ENCODE measurements at places on chromosomes 2 and 18.

DNA sequence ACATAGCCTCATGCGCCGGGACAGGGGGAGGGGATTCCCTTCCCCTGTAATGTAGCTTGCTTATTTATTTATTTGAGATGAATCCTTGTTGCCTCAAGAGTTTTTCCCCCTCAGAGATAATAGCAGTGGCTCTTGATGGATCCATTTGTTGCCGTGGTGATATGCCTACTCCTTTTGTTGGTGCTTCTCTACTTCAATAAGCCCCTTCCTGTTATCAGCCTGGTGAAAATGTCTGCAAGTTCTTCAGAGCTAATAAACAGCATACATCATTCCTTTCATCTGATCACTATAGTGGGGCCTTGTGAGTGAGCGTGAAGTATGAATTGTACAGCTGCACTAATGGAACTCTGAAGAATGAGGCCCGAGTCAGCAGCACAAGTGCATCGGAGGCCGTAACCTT is 19.4 kb downstream of the FZD5 start:
- DNase-seq: no peak

DNA sequence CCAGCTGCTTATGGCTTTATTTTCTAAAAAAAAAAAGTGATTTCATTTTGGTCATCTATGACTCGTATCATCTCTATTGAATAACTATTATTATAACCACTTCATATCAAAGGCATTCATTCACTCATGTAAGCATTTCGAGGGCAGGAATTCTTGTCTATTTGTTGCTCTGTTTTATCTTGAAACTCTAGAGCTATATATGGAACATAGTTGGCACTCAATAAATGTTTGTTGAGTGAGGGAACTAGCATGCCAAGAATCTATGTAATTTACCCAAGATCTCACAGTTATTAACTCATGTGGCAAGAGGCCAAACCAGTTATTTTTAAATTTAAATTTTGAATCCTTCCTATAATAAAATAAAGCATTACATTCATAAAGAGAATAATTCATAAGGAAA is 470.1 kb downstream of the TMX3 start:
- no peak for DNase-seq

- DNase-seq: no peak
Observed at GRCh38 chr2:122206101-122206500, 450.6 kb downstream of the TSN start.

GRCh38 chr2:1973636-1974035 is 229.3 kb upstream of the PXDN start:
- no peak for DNase-seq

GRCh38 chr2:66408905-66409304 is 26.0 kb upstream of the MEIS1 start:
- no peak for DNase-seq

DNA sequence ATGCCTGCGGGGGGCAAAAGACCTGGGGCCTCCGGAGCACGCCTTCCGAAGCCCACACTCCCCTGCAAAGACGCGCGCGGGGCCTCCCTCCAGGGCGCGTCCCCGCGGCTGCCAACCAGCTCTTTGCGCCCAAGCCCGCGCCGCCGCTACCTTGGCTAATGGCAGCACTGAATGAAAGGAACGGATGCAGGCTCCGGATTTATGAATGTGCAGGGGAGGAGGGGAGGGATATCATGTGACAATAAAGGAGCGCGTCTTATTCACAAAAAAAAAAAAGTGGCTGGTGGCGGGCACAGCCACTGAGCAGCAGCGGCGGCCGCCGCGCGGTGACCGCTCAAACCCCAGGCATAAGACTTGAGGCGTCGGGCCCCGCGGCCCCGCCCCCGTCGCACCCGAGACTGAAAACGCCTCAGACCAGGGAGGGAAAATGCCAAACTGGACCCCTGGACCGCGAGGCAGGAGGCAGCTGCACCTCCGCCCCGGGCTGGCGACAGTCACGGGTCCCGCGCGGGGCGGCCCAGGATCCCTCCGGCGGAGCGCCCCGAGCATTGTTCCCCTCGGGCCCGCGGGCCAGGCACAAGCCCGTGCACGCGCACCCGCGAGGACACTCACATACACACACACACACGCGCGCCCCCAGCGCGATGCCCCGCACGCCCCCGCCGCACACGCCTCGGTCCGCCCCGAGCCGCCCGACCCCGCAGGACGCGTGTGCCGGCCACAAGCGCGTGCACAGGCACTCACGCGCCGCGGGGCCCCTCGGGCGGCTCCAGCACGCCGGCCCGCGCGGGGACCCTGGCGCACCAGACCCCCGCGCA is 1.6 kb downstream of the SPRED2 start:
- peak; percentile 76 for DNase-seq

DNA sequence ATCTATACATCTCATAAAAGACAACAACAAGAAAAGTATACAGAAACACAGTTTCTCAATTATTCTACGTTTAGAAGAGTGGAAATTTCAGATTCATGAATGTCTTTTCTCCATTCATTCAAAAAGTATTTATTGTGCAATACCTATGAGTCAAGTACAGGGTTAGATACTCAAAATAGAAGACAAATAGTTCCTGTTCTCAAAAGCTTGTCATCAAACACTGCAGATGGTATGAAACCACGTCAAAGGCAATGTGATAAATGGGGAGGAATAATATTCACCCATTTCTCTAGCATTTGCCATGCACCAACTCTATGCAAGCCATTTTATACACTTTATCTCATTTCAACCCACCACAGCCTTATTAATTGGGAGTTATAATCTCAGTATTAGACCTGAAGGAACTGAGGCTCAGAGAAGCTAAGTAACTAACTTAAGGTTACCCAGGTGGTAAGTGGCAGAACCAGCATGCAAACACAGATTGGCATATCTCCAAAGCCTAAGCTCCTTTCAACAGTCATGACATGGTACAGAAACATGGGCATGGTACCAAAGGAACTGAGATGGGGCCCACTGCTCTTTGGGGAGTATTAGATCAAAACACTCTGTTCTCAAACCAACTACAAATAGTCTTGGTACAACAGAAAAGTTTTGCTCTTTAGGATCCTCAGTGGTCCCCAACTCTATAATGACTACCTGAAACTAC is 67.2 kb upstream of the NPAS2 start:
- DNase-seq: no peak

GRCh38 chr2:62042400-62042799 is 136.9 kb downstream of the COMMD1 start:
- DNase-seq: no peak

GRCh38 chr2:72685638-72686213 is 140.1 kb downstream of the EXOC6B start:
- DNase-seq: no peak

GRCh38 chr18:2878656-2879330 is 32.0 kb downstream of the EMILIN2 start:
- DNase-seq: no peak

- DNase-seq: no peak
Observed at GRCh38 chr2:120762341-120763061, 26.8 kb downstream of the GLI2 start.

DNA sequence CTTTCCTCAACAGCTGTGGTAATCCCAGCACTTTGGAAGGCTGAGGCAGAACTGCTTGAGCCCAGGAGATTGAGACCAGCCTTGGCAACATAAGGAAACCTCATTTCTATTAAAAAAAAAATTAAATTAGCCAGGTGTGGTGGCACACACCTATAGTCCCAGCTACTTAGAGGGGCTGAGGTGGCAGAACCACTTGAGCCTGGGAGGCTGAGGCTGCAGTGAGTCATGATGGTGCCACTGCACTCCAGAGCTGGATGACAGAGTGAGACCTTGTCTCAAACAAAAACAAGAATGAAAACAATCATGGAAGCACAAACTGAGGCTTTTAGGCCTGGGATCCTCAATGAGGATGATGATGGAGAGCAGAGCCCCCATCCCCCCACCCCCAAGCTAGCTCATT is 19.8 kb downstream of the GAREM1 start:
- DNase-seq: no peak

- DNase-seq: no peak
Observed at GRCh38 chr2:6140509-6140908, 448.3 kb downstream of the SOX11 start.

GRCh38 chr2:106053116-106053515 is 141.0 kb downstream of the UXS1 start:
- DNase-seq: peak; percentile 34

DNA sequence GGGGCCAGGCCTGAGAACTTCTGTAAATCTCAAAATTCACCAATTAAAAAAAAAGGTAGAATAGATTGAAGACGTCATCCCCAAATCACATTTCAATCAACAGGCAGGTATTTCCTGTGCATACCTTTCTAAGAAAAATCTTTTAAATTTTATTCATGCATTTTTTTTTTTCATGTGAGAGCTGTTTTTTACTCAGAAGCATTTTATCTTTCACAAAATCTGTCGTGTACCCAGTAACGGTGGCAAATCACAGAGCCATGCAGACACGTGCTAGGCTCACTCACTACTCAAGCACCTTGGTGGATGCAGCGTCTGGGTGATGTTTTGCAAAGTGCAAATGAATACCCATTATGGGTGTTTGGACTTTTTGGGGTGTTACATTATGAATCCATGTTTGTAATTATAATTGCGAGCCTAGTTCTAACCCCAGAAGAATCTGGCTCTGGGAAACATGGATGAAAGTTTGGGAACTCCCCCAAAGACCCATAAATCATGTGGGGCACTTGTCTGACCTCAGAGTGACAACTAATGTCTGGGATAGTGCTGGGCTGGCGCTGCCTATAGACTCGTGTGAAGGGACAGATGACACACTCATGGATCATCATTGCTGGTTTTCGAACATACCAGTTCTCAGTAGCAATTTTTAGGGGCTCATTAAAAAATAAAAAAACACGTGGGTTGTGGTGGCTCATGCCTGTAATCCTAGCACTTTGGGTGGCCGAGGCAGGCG is 335.2 kb downstream of the LPIN1 start:
- peak; percentile 33 for DNase-seq

GRCh38 chr2:31227711-31228125 is 6.2 kb upstream of the EHD3 start:
- no peak for DNase-seq

GRCh38 chr2:142718576-142719155 is 158.8 kb upstream of the KYNU start:
- no peak for DNase-seq

Data from CD8-positive, alpha-beta memory T cell (primary cell).